ENCODE measurements at places on chromosomes 4 and X.
A peak's percentile ranks its signal among the peaks of the same experiment; 100 is the strongest.

DNA sequence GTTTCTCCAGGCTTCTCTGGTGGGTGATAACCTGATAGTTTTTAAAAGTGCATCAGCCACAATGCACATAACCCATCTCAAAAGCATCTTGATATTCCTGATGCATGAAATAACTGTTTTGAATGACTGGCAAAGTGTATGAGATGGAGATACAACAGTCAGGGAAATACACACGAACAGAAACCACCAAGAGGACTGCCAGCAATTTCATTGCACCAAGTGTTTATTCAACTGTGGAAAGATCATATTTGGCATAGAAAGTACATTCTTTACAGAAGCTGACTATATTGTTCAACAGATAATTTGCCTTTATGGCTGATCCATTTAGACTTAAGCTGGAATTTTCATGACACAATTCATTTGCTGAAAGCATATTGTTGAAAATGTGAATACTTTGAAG, 139.5 kb downstream of the SLIT2 start:
- DNase-seq: no peak

- no peak for DNase-seq
These were observed 189.6 kb downstream of the FRMPD4 start for GRCh38 chrX:12327836-12328235.

DNA sequence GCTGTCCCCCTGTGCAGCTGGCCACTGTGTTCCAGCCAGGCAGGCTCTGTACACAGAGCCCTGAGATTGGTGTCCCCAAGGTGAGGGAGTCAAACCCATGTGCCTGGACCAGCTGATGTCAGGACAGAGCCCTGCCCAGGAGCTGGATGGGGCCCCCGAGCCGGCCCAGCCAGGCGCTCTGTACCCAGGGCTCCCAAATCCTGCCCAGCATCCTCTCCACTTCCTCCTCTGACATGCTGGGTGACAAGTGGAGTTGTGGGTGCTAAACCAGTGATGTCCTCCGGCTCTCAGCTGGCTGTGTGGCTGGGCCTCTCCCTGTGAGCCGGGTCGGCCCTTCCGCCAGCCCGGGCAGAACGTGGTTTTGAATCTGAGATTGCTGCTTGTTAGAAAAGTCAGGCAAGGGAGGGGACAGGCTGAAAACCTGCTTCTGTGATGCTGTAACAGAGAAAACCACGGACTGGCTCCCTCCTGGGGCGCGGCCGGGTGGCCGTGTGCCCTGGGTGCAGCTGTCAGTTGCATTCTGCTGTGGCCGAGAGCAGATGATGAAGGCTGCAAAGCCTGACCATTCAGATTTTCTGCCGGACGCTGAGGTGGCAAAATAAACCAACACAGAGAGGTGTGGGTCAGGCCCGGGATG, 7.9 kb upstream of the CPLX1 start:
- DNase-seq: peak; percentile 9

DNA sequence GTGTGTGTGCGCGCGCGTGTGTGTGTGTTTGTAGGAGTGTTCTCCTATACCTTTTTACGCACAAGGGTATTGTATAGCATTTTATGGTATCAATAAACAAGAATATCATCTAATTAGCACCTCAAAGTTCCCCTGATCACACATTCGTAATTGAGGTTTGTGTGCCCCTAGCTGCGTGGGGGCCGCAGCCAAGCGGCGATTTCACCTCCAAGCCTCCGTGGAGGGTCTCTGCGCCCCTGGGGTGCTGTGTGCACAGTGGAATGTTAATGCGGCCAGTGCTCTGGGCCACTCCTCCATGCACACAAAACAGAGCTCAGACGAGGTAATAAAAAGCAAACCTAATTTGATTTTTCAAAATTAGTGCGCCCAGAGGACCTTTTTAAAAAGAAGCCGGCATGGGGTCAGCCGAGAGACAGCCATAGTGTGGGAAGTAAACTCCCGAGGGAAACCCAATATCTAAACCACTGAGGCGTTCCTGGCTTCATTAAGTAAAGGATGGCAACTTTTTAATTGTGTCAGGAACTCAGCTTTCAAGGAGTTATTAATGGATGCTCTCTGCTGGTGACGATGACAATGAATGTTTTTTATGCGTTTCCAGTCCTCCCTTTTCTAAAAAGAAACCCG, 110.6 kb downstream of the SORCS2 start:
- DNase-seq: no peak

- DNase-seq: no peak
These were observed 93.9 kb downstream of the QDPR start for GRCh38 chr4:17418010-17418409.

DNA sequence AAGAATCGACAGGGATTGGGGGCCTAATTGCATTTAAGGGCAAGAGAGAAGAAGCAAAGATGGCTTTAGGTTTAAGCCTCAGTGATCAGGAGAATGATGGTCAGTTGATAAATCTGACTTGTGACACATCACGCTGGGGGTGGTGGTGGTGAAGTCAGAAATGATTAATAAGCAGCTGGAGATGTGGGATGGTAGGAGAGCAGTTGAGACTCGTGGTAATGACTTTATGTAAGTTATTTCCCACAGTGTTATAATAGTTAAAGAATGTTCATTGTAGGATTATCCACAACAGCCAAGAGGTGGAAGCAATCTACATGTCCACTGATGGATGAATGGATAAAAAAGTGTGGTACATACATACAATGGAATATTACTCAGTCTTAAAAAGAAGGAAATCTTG, 178.9 kb upstream of the GPC4 start:
- DNase-seq: no peak

GRCh38 chr4:174273930-174274329, 9.5 kb downstream of the FBXO8 start:
- DNase-seq: no peak

GRCh38 chr4:79979785-79980437, 93.1 kb downstream of the ANTXR2 start:
- DNase-seq: no peak

DNA sequence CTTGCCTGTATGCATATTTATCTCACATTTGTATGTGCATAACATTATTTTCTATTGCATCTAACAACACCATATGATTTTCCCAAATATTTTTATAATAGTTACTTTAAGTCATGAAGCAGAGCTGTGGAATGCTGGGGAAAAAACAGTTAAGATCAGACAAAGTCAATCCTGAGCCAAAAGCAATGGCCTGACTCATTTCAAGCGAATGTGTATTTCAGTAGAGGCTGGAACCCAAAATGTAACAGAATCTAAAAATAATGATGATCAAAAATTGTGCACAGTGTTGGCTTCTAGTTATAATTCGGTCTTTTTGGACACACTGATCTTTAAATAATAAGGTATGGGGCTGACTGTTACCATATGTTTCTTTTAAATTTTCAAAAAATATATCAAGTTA, 516.2 kb upstream of the ADGRL3 start:
- DNase-seq: no peak

- no peak for DNase-seq
These were observed 1103.1 kb upstream of the TENM3 start for GRCh38 chr4:181140037-181140603.

DNA sequence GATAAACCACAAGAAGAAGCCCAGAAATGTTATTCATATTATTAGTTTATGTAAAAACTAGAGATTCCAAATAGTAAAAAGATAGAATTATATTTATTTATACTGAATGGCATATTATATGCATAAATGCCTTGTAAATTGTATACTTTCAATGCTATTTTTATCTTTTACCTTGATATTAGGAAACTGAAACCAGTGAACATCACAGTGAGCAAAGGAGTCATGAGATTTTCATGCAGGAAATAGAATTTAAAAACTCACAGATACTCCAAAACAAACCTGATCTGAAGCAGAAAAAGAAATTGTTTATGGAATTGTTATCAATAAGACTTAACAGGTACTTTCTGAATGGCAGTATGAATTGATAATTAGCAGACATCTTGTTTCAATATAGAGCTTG, 207.3 kb upstream of the CENPE start:
- no peak for DNase-seq

GRCh38 chr4:168622600-168622999, 125.7 kb downstream of the PALLD start:
- DNase-seq: no peak

GRCh38 chrX:55088795-55089489, at the start of gene PAGE2:
PAGE2 (plus strand) TSS chrX:55089018; CDS start chrX:55090021, 1,003 bp downstream.
- no peak for DNase-seq

GRCh38 chr4:39062770-39063097, 702 bp downstream of the KLHL5 start:
- no peak for DNase-seq

GRCh38 chrX:124818033-124818432, 471.7 kb downstream of the SH2D1A start:
- no peak for DNase-seq

DNA sequence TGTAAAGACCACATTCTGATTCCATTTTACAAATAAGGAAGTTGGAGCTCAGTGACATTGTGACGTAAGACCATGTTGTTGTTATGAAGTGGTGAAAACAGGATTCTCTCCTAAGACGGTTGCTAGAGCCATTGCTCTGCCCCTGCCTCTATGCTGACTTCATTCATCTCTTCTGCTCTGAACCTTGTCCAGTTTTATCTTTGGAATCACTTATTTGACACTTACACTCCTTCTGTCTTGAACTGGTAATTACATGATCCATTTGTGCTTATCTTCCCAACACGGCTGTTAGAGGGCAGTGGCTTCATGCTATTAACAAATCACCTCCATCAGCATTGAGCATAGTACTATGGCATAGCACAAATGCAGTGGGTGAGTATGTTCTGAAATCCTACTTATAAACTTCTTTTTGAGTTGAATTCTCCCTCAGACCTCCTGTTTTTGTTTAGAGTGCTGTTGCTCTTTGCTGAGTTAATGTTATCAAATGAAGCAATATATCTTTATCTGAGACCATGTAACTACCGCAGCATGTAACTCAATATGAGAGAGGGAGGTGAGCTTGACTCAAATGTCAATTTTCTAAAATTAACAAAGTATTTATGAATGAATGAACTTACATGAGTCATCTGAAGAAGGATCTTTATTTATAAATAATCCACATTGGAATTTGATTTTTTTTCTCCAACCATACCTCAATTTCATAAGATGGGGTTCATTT, 177.8 kb downstream of the RASL11B start:
- no peak for DNase-seq

GRCh38 chrX:44997888-44998287, 124.9 kb downstream of the KDM6A start:
- no peak for DNase-seq

DNA sequence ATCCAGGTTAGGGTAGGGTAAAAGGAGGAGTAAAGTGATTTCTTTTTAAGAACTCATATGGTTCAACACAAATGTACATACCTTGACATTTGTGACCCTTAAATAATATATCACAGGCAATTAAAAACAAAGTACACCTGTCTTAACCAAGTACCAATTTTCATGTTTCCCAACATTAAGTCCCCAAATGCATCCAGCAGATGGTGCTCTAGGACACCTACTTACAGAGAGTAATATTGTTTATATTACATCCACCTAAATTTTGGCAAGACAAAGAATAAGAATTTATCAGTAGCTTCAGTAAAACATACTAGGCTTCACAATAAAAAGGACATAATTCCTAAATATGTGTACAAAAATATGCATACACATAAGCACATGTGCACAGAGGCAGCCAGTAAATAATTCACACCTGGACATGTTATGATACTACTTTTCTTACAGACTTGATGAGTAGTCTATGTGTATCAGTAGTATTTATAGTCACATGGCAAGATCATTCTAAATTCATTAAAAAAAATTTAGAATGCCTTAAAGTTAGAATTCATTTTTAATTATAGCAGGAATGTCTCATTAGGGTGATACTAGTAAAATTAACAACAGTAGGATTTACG, 219.7 kb downstream of the DCLK2 start:
- DNase-seq: no peak

DNA sequence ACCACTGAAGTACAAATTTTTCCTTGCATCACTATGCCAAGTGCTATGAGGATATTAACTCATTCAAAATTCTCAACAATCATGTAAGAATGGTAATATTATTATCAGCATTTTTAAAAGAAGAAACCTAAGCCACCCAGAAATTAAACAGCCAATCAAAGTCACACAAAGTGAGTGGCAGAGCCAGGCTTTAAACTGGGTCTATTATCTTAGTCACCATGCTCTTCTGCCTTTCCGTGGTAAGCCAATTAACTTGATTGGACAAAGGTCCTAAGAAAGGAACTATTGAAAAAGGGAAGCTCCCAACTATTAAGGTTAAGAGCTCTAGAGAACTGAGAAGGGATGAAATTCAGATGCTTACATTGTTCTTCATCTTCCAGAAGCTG, 111.5 kb downstream of the ASB9 start:
- DNase-seq: no peak

GRCh38 chr4:38563707-38564495, 100.1 kb upstream of the KLF3 start:
- DNase-seq: no peak

GRCh38 chr4:181548873-181549575, 694.2 kb upstream of the TENM3 start:
- DNase-seq: no peak

- no peak for DNase-seq
These were observed 46.9 kb upstream of the GRXCR1 start for GRCh38 chr4:42845586-42845985.

GRCh38 chr4:187827631-187828030, 167.9 kb upstream of the ZFP42 start:
- no peak for DNase-seq

- no peak for DNase-seq
These were observed 76.4 kb upstream of the NHS start for GRCh38 chrX:17298564-17298963.

GRCh38 chr4:155568641-155569220, 97.9 kb upstream of the GUCY1A1 start:
- DNase-seq: no peak

GRCh38 chrX:39854772-39855747, 242.7 kb downstream of the BCOR start:
- peak; percentile 66 for DNase-seq

GRCh38 chr4:139672732-139673131, 7.1 kb downstream of the MGST2 start:
- no peak for DNase-seq

GRCh38 chr4:61575796-61576195, 375.7 kb downstream of the ADGRL3 start:
- DNase-seq: no peak

DNA sequence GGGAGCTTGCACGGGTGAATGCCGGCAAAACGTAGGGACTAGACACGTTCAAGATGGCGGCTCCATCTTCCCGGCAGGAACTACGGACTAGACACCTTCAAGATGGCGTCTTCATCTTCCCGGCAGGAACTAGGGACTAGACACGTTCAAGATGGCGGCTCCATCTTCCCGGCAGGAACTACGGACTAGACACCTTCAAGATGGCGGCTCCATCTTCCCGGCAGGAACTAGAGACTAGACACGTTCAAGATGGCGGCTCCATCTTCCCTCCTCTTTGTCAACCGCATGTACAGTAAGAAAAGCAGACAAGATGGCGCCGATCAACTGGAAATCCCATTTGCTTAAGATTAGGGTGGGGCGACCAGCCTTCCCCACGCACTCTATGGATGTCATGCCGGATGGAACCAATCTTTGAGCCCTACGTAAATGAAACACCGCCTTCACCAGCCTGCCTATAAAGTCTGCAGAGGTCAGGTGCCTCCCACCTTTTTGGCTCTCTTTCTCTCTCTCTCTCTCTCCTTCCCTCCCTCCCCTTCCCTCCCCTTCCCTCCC, 222.4 kb downstream of the CRLF2 start:
- DNase-seq: peak; percentile 69
